ENCODE measurements at places on chromosomes 3 and 15. TPM values are rescaled to one million over a fixed set of nuclear protein-coding genes. Genes with fewer than 3 reads are reported as not detected.

DNA sequence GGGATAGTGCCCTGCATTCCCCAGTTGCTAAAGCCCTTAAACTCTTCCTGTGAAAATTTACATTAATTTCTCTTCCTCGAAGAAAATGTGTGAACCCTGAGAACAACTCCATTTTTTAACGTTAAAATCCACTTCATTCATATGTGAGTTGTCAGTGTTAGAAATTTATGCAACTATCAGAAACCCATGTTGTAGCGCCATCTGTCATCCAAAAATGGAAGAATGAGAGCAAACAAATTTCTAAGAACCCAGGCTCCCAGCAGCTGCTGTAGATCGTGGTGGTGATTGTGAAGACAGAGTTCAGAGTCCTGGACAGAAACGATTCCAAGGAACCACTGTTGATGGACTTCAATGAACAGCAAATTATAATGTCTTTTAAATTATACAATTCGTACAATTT, 179.7 kb upstream of the NDN start:
- no peak for DNase-seq
- H3K27me3 ChIP-seq, result no peaks in the 10 kb centered on the region
- no peaks in the 10 kb centered on the region for H3K36me3 ChIP-seq
- no peak overlapping the region for H3K27ac ChIP-seq
- no peaks in the 10 kb centered on the region for H3K4me1 ChIP-seq
- no peak overlapping the region for H3K4me3 ChIP-seq

- H3K27me3 ChIP-seq, result no peaks in the 10 kb centered on the region
- H3K36me3 ChIP-seq, result peaks cover 75% of the 10 kb centered on the region
- H3K4me1 ChIP-seq, result no peaks in the 10 kb centered on the region
Observed at GRCh38 chr3:120331076-120331475, 18.1 kb downstream of the LRRC58 start.

CXCR6 gene
- not detected for polyA plus RNA-seq

DNA sequence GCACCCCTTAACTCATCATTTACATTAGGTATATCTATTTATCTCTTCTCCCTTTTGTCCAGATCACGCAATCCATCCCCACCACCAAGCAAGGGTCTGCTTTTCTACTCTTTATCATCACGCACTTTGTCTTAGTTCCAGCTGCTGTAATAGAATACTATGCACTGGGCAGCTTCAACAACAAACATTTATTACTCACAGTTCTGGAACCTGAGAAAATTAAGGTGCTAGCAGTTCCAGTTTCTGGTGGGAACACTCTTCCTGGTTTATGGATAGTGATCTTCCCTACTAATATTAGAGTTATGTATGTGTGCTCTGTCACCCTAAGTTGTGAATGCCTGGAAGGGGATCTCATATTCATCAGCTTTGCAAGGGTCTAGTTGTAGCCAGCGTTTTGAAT, 687.0 kb downstream of the NTRK3 start:
- DNase-seq, result no peak
- H3K4me3 ChIP-seq, result no peak overlapping the region
- H3K4me1 ChIP-seq, result no peaks in the 10 kb centered on the region

- DNase-seq, result no peak
- no peak overlapping the region for H3K27ac ChIP-seq
- no peaks in the 10 kb centered on the region for H3K27me3 ChIP-seq
- no peak overlapping the region for H3K4me3 ChIP-seq
Observed at GRCh38 chr3:85560088-85560785, 601.4 kb downstream of the CADM2 start.

- DNase-seq, result no peak
- no peaks in the 10 kb centered on the region for H3K4me1 ChIP-seq
- H3K4me3 ChIP-seq, result no peak overlapping the region
Observed at GRCh38 chr3:46281551-46281950, 39.3 kb downstream of the CCR3 start.

GRCh38 chr15:29623116-29623639, 199.1 kb downstream of the TJP1 start:
- no peaks in the 10 kb centered on the region for H3K36me3 ChIP-seq
- H3K4me3 ChIP-seq, result no peak overlapping the region
- H3K4me1 ChIP-seq, result no peaks in the 10 kb centered on the region
- no peaks in the 10 kb centered on the region for H3K27me3 ChIP-seq
- H3K27ac ChIP-seq, result no peak overlapping the region

- peaks cover 21% of the 10 kb centered on the region for H3K4me1 ChIP-seq
- H3K27me3 ChIP-seq, result no peaks in the 10 kb centered on the region
Observed at GRCh38 chr3:59573911-59574310, 524.1 kb upstream of the CFAP20DC start.

Data from sigmoid colon (tissue), 7 donors.